ENCODE measurements at places on chromosomes 6 and 20.

GRCh38 chr6:10545482-10545881 is 24.3 kb downstream of the GCNT2 start:
- DNase-seq: no peak

DNA sequence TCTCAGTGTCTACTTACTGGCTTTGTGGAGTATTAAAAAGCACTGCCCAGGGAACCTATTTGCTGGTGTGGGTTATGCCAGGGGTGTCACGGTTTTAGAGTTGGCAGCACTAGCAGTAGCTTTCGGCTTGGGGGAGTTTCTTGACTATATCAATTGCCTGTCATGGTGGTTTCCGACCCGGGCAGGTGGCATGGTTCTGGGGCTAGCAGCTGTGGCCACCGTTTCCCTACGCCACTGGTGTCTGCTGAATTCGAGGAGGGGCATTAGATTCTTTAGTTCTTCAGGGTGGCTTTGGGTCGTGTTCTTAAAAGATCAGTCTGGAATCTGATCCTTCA is 55.6 kb upstream of the FOXC1 start:
- DNase-seq: no peak

DNA sequence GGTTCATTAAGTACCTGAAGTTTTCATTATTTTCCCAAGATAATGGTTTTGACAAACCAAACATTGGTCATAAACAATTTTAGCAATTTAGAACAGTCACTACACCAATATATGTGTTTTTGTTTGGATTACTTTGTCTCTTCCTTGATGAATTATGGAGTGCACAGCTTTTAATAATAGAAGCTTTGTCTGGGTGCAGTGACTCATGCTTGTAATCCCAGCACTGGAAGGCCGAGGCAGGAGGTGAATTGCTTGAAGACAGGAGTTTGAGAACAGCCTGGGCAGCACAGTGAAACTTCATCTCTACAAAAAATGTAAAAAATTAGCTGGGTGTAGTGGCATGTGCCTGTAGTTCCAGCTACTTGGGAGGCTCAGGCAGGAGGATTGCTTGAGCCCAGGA is 89.4 kb upstream of the ANKEF1 start:
- no peak for DNase-seq

DNA sequence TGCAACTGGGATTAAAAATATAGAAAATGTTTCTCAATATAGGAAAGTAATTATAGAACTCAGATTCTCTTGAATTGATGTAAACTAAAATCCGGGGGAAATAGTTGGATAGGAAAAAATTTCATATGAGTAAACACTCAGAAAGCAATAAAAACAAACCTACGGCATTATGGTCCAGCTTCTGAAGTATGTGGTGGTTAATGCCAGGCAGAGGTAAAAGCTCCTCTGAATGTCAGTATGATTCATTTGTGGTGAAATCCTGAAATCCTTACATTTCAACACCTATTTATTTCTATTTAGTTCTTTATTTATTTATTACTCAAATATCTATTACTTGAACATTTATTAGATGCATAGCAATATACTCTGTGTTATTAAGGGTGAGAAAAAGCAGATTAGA is 145.1 kb downstream of the RIMS1 start:
- DNase-seq: no peak

DNA sequence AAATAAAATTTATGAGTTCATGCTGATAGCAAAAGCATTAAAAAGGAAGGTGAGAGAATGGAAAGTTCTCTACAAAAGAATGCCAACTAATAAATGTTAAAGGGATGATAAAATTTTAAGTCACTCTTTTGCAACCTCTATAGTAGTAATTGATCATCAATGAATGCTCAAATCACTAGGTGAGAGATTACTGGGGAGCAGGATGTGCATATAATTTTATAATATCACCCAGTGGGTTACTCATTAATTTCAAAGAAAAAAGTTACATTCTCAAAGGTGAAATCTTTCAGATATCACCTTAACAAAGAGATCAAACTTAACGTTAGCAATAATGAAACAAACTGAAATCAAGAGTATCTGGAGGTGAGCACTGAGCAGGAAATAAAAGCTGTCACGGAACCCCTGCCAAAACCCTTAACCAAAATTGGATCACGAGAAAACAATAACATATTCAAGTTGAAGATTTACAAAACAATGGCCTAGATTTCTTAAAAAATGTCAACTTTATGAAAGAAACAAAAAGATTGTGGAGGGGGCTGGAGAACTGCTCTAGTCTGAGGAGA is 45.5 kb upstream of the TMEM244 start:
- DNase-seq: no peak

DNA sequence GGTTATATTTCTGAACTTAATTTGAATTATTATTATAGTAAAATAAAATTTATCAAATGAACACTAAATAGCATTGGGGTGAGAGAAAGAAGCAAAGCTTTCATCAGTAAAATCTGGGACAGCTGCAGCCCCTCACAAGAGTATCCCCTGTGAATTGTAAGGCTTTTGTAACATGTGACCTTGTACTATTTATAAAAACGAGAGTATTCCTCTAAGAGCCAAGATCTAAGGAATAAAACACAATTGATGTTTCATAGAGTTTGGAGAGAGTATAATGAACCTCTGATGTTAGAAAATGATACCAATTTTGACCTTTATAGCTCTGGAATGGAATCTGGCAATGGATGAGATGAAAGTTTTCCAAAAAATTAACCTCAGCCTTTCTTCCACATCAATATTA is 617.2 kb upstream of the ID4 start:
- DNase-seq: no peak

- DNase-seq: no peak
Observed at GRCh38 chr6:4085332-4085700, 6.4 kb upstream of the FAM217A start.

- no peak for DNase-seq
Observed at GRCh38 chr20:23155141-23155590, 69.0 kb upstream of the CD93 start.

GRCh38 chr6:36129941-36130666 is at the start of gene MAPK13:
TSS of gene MAPK13 (plus strand) at chr6:36130513. CDS start at chr6:36130583, 70 bp downstream.
- DNase-seq: no peak

DNA sequence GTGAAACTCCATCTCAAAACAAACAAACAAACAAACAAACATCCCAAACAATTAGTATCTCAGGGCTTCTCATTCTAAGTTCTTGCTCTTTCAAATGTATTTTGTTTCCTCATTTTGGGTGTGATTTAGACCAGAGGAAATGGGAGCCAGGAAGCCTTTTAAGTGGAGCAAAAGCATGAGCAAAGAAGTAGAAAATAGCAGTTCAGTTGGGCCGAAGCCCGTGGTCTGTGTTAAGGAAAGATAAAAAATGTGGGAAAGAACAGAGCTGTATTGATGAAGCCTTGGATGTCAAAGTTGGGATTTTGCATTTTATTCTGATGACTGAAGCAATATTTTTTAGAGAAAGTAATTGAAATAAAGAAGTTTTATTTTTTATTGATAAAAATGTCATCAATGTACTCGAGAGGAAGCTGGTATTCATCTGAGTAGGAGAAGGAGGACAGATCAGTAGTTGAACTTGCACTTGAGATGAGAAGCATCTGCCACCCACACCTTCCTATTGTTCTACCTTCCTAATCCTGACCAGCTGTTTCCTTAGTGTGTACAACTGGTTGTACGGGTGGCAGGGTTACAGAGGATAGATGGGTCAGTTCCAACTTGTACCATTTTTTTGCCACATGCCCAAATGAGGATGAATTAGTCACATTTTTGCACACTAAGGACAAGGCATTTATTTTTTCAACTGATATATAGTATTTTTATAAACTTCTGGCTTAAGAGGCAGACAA is 56.1 kb downstream of the KIAA0408 start:
- no peak for DNase-seq

DNA sequence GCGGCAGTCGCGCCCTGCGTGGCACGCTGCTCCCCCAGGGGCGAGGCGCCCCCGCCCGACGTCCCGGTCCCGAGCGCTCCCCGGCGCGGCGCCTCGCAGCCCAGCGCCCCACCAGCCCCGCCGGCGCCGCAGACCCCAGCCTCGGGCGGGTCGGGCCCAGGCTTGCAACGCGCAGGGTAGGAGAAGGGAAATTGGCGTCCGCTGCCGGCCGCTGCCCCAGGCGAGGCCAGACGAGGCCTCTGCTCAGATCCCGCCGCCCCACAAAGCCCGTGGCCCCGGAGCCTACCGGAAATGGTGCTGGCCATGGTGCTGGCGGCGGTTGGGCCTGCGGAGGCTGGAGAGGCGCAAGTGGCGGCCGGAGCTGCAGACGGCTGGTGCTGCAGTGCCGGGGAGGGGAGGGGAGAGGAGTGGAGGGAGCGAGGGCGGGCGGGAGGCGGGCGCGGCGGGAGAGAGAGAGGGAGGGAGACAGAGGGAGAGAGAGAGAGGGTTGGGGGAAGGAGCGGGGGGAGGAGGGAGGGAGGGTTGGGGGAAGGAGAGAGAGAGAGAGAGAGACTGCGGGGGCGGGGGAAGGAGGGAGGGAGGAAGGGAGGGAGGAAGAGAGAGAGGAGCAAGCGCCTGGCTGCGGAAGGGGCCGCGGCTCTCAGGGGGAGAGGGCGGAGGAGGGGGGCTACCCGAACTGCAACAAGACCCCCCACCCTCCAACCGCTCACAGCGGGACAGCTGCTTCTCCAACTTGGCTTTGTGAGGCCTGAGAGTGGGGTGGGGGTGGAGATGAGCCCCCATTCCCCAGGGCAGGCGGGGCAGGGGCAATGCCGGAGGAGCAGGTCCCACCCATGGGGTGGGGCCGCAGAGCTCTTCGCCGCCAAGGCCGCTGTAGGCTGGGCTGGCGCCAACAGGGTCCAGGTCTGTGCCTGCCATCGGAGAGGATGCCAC is at the start of gene STMN3:
TSS of gene STMN3 (minus strand) at position 384 of the 933 bp plus-strand sequence. CDS start at position 305, 79 bp downstream.
- DNase-seq: peak; percentile 92

DNA sequence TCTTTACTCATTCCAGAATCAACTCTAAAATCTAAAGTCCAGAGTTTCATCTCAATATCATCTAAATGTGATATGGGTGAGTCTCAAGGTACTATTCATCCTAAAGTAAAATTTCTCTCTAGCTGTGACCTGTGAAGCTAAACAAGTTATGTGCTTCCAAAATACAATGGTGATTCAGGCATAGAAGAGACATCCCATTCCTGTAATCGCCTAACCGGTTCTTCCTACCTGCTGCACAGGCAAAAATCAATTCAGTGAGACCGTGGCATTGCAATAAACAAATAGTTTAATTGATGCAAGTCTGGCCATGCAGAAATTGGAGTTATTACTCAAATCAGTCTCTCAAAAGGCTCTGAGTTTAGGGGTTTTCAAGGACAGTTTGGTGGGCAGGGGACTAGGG is 232.8 kb downstream of the UBE3D start:
- no peak for DNase-seq

DNA sequence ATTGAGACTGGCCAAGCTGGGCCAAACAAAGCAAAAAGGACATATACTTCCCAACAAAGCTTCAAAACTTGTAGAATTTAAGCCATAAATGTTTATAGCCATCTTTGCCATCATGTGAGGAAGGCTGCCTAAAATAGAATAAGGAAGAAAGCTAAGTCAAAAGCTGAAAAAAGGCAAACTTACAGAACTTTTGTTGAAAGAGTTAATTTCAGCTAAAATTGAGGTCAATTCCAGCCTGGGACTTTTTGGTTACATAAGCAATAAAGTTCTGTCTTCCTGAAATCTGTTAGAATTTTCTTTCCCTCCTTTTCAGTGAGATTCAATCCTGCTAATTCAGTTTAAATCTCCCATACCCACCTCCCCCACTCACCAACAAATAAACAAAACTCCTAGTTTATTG is 227.9 kb upstream of the MARCKS start:
- no peak for DNase-seq

DNA sequence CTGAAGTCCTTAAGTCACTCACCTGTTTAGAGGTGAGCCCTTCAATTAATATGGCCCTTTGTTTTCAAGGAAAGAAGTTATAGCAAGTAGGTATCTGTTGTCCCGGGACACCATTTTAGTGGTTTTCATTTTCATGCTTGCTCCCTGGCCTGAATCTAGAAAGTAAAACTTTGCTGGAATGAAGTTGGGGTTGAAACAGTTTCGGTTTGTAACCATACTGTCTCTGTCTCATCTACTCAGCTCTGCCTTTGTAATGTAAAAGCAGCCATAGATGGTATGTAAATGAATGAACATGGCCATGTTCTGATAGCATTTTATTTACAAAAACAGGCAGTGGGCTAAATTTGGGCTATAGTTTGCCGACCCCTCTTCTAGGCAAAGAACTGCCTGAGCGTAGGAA is 64.9 kb upstream of the GNRH2 start:
- no peak for DNase-seq

DNA sequence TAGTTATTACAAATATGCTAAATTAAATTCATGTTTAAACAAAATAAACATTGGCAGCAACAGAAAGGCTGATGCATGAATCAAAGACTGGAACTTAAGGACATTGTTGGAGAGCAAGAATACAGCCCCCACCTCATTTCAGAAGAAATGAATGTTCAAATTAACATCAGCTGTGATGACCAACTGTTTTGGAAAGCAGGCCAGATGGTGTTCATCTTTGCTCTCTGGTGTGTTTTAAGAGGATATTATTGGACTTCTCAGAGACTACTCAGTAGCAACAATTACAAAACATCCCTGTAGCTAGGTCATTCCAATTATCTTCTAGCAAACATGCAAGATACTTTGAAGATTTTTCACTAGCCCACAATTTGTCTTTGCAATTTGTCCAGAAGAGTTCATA is 118.6 kb upstream of the DOK5 start:
- DNase-seq: no peak

DNA sequence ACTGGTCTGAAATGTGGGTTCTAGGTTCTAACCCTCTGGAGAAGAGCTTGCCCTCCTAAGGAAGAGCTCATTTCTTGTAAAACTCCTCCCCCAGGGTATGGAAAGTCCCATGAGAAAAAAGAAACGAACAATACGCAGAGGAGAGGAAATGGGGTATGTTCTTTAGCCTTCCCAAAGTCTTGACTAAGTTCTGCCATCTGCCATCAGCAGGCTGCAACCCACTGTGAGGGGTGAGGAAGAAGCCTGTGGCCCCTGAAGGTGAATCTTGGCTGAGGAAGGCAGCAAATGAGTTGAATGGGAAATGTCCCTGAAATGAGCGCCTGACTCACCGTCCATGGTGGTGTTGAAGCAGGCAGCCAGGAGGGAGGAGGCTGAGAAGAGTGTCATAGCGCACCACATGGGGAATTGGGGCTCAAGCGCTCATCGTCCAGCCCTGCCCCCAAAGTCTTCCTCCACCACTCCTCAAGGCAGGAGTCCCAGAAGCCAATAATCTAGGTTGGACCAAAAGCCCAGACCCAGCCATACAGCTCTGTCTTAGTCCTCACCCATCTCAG is 10.4 kb upstream of the MATN4 start:
- DNase-seq: no peak

DNA sequence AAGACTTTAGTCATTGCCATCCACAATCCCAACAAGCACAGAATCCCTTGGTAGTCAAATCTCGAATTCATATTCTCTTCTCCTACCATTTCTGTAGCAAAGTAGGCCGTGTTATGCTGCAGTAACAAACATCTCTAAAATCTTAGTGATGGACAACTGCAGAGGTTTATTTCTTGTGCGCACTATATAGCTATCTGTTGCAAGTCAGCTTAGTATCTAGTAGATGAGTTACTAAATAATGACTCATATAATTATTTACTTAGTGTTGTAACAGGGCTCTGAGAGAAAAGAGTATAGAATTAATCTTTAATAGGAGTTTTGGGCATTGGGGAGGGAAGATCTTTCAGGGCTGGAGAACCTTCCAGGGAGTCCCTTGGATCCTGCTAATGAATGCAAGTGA is 73.3 kb downstream of the CAP2 start:
- DNase-seq: no peak

- no peak for DNase-seq
Observed at GRCh38 chr6:132053511-132053910, 102.3 kb upstream of the CCN2 start.

Measured in heart left ventricle (tissue), 16 donors.